SW 1271 (cell line): ENCODE measurements at places on chromosomes 5 and 9.

GRCh38 chr5:38922199-38922598 is 76.4 kb downstream of the OSMR start:
- peak; percentile 57 for DNase-seq

DNA sequence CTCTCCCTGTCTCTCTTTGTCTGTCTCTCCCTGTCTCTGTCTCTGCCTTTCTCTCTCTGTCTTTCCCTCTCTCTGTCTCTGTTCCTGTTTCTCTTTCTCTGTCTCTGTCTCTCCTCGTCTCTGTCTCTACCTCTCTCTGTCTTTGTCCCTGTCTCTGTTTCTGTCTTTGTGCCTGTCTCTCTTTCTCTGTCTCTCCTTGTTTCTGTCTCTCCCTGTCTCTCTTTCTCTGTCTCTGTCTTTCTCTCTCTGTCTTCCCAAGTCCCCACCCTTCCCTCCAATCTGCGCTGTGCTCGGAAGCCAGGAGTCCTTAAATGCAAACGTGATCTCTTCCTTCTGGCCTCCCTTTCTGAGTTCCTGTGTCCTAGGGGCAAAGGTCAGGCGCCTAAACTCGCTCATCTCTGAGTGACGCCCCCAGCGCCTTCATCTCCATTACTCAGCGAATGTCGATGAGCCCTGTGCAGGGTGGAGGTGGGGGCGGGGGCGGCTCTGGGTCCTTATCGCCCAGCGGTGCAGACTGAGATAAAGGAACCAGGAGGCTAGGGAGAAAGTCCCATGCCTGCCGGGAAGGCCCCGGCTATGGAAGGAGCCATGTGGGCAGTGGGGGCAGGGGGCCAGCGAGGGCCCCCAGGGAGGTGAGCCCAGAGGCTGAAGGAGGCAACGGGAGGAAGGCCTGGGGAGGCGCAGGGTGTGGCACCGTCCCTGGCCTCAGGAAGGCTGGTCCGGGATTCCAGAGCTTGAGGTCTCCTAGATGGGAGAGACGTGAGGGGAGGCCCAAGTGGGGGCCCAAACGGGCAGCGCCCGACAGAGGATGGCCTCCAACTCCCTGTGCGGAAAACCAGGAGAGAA is 1.5 kb upstream of the SLC6A19 start:
- no peak for DNase-seq

- DNase-seq, result no peak
These were observed 56.2 kb downstream of the CTNNA1 start for GRCh38 chr5:138809391-138809790.

GRCh38 chr5:144040615-144041305 is 129.7 kb downstream of the YIPF5 start:
- DNase-seq, result no peak

DNA sequence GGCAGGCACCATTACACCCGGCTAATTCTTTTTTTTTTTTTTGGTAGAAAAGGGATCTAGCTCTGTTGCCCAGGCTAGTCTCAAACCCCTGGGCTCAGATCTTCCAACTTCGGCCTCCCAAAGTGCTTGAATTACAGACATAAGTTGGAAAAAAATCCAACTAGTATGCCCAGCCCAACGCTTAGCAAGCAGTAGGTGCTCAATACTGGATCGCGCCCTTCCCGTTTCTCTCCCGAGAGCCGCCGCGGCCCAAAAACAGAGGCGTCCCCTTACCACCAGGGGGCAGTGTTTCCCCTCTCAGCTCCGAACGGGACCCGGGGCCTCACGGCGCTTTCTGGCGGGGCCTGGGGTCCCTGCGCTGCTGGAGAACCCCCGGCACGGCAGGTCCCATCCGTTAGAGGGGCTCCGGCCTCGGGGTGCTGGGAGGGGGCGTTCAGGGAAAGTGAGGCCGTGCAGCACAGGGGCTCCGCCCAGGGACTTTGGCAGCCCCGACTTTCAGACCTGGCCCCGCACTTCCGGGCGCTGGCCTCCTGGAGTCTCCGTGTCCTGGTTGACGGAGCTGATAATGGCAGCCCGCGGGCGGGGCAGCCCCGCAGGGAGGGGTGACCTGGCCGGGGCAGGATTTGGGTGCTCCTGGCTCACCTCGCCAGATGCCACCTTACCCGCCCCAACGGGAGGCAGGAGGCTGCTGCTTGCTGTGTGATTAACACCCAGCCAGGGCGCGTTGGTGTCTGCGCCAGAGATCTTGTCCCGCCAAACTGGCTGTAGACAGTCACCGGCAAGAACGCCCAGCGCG is 15.2 kb downstream of the PTGES start:
- DNase-seq, result peak; percentile 49
